ENCODE measurements at places on chromosomes 1 and 21. TPM values are rescaled to one million over a fixed set of nuclear protein-coding genes. Genes with fewer than 3 reads are reported as not detected.

Gene OXCT2
- 0.95 TPM for total RNA-seq

Gene SYTL1
- 48.5 TPM for total RNA-seq

Gene FHAD1
- 1.7 TPM for total RNA-seq

Gene CD58
- total RNA-seq: 24.2 TPM

Gene CGN
- 91.9 TPM for total RNA-seq

Gene SLC45A1
- total RNA-seq: 5.0 TPM

Gene AMPD1
- total RNA-seq: not detected

Gene SIM2
- total RNA-seq: 0.14 TPM

DNA sequence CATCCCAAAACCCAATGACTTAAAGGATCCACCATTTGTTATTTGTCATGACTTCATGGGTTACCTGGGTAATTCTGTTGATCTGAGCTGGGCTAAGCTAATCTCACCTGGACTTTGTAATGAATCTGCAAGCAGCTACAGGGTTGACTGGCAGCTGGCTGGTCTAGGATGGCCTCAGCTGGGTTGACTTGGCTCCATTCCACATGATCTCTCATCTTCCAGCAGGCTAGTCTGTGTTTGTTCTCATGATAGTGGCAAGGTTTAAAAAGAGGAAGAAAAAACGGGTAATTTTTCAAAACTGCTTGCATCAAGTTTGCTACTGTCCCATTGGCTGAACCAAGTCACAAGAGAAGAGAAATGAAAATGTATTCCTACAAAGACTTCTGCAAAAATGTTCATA, 24.8 kb upstream of the ZMYM4 start:
- DNase-seq: peak; percentile 68

DNA sequence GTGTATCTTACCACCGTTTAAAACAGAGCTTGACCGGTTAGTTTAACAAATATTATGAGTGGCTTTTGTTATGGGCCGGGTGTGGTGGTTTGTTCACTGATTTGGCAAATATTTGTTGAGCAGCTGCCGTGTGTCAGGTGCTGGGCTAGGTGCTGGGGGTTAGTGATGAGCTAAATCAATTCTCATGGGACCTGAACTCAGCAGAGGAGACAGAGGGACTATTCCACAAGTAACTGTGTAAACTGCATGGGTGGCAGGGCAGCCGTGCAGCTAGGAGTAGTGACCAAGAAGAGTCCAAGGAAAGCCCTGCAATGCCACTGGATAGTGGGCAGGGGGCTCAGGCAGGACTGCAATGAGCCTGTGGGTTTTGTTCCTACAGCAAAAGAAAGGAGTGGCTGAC, 11.2 kb upstream of the C2CD2 start:
- no peak for DNase-seq

GRCh38 chr1:223886516-223886921, 40.8 kb upstream of the TP53BP2 start:
- peak; percentile 60 for DNase-seq

DNA sequence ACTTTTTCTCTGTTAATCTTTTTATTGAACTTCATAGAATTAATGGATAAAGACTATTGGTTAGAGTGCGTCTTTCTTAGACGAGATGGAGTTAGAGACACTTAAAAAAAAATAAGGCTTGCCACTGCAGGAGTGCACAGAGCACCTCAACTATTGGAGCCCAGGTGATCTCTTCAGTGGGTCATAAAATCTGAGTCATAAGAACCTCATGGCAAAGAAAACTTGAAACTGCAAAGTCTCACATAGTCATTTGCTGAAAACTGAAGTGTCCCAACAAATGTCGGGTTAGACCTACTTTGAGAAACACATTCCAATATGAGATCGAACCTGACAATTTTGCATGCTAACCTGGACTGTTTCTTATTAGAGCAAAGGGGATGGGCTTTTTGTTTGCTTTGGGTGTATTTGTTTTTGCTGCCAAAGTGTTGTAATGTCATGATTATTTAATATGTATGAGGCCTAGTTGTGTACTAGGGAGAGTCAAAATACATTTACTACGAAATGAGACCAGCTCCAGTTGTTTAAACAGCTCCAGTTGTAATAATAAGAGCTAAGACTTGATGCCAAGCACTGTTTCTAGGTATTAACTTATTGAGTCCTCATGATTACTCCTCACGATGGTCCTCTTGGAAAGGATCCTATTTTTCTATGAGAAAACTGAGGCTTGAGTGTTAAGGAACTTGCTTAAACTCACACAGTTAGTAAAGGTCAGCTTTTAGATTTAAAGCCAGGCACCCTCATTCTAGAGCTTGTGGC, 65.1 kb downstream of the DDR2 start:
- no peak for DNase-seq

- no peak for DNase-seq
Observed at GRCh38 chr21:32525282-32525681, 60.0 kb downstream of the TCP10L start.

GRCh38 chr1:185860859-185861258, 126.7 kb downstream of the HMCN1 start:
- no peak for DNase-seq

DNA sequence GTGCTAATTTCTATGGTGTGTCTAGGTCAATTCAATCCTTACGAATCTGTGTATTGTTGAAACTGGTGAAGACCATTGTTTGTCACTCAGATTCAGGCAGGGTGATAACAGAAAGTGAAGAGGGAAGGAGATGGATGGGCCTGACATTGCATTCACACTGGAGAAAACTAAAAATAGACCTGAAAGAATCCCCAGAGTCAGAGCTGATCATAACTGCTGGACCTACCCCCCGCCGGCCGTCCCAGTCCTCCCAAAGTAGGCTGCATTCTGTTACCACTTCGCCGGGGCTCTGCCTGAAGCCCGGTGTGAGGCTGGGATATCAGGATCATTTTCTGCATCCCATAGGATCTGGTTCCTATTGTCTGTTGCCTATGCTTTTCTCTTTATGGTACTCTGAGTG, 121.1 kb downstream of the NUF2 start:
- DNase-seq: no peak

- DNase-seq: no peak
Observed at GRCh38 chr1:156494309-156494895, 6.2 kb downstream of the MEF2D start.

DNA sequence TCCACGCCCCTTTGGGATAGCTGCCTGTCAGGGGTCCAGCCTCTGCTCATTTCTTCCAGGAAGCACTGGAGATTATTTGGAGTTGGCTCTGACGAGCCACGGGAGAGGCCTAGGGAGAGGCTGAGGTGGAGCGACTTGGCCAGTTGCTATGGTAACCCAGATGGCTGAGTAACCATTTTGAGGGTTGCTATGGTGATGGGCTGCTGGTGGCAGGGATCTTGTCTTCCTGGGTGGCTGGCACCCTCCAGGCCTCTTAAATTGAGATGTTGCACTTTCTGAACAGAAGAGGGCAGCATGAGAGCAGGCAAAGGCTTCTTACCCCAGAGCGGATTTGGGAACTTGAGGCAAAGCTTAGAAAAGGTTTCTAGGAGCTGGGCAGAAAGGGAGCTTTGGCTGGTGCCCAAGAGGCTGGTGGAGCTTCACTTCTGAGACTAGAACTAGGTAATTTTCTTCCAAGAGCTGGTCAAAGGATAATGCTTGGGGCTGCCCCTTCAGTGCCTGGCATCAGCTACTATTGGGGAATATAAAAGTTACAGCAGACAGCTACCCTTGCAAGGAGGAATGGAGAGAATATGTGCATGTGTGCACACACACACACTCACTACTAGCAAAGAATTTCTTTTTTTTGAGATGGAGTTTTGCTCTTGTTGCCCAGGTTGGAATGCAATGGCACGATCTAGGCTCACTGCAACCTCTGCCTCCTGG, 72.5 kb downstream of the NDUFS5 start:
- peak; percentile 57 for DNase-seq

- DNase-seq: no peak
Observed at GRCh38 chr1:156914440-156914856, 6.0 kb upstream of the LRRC71 start.

DNA sequence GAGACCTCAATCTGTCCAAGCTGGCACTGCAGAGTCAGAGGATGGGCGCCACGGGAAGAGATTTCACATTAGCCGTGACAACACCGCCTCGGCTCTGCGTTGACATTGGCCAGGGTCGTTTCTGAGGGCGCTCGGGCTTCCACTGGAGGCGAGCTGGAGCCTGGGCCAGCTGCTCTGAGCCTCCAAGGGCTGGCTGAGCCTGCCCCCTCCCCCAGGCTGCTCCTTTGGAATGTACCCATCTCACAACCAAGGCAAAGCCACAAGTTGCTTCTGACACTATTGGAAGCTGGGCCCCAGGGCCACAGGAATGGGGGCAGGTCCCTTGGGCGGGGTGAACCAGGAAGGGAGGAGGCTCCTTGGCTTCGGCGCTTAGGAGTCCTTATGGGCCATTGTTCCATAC, 12.7 kb downstream of the GPR3 start:
- DNase-seq: peak; percentile 39

GRCh38 chr1:164628772-164629171, 69.8 kb downstream of the PBX1 start:
- DNase-seq: no peak

- no peak for DNase-seq
Observed at GRCh38 chr1:113405573-113405972, 15.3 kb downstream of the MAGI3 start.

DNA sequence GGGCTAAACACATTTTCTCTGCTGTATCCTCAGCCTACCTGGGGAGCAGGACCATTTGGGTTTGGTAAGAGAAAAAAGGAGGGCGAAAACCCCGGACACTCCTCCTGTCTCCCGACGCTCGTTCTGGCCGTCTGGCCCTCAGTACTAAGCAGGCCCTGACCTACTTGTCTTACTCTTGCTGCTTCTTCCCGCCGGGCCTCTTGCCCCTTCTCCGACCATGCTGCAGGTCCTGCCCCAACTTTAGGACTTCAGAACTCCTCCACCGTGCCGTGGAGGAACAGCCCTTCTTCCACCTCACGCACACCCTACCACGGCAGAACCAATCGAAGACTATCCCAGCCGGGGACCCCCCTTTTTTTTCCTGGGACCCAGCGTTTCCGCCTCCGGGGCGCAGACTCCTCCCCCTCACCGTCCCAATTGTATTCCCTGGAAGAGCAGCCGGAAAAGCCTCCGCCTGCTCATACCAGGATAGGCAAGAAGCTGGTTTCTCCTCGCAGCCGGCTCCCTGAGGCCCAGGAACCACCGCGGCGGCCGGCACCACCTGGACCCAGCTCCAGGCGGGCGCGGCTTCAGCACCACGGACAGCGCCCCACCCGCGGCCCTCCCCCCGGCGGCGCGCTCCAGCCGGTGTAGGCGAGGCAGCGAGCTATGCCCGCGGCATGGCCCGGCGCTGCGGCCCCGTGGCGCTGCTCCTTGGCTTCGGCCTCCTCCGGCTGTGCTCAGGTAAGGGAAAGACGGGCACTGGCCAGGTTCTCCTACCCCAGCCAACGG, at the start of gene CHRNB2:
Gene CHRNB2 (plus strand): TSS at position 393 of the 771 bp plus-strand sequence. CDS start 267 bp downstream, at position 660.
- peak; percentile 70 for DNase-seq

DNA sequence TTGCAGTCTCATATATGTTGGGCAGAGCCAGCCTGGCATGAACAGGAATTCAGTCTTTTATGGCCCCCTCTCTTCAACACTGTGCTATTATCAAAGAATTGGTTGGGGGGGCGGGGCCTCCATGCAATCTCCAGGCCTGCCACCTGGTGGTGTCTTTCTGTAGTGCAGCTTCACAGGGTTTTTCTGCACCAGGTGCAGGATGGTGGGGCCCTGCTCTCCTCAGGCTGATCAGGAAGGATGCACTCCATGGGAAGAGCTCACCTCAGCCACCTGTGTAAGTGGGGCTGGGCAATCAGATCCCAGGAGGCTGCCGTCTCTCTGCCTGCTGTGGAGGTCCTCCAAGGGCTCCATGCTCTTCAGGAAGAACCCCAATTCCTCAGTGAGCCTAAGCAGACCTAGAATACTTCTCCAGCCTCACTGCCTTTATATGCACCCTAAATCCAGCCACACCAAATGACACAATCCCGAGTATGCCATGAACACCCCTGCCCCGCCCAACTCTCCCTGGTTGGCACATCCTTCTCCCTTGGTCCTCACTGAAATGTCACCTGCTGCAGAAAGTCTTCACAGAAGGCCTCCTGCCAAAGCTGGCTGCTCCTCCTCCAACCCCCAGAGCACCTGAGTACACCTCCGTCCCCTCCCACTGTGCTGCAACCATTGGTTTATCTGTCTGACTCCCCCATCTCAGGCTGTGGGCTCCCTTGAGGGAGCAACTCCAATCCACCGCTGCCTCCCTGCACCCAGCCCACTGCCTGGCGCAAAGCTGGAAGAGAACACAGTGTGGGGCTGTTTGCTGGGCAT, 16.5 kb downstream of the STK40 start:
- peak; percentile 81 for DNase-seq

GRCh38 chr1:119453021-119453420, 38.1 kb downstream of the HSD3B2 start:
- DNase-seq: no peak

DNA sequence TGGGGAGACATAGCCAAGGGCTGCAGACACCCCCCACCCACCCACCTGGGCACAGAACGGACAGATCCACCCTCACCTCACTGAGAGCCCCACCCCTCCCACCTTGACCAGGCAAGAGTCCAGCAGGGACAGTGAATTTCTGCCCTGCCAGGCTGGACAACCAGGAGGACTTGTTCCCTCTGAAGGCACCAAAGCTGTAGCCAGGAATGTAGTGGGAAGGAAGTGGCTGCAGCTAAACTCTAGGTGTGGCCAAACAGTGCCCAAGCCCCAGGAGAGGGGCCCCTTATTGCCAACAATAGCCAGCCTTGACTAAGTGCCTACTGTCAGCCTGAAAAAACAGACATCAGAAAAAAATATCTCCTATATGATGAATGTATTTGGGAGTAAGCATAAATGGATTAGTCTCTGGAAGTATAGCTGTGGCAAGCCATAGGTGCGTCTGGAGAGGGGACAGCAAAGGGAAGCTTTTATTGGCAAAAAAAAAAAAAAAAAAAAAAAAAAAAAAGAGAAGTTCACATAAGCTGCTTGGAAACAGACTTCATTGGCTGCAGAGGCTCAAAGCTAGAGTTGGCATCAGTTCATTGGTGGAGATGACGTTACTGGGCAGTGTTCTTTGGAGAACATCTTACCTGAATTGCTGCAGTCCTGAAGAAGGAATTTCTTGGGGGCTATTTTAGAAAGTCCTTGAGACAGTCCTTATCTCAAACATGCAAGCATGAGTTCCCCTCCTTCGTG, 64.1 kb upstream of the TMEM51 start:
- peak; percentile 19 for DNase-seq

- DNase-seq: no peak
Observed at GRCh38 chr1:151655371-151655770, 43.5 kb downstream of the SNX27 start.

DNA sequence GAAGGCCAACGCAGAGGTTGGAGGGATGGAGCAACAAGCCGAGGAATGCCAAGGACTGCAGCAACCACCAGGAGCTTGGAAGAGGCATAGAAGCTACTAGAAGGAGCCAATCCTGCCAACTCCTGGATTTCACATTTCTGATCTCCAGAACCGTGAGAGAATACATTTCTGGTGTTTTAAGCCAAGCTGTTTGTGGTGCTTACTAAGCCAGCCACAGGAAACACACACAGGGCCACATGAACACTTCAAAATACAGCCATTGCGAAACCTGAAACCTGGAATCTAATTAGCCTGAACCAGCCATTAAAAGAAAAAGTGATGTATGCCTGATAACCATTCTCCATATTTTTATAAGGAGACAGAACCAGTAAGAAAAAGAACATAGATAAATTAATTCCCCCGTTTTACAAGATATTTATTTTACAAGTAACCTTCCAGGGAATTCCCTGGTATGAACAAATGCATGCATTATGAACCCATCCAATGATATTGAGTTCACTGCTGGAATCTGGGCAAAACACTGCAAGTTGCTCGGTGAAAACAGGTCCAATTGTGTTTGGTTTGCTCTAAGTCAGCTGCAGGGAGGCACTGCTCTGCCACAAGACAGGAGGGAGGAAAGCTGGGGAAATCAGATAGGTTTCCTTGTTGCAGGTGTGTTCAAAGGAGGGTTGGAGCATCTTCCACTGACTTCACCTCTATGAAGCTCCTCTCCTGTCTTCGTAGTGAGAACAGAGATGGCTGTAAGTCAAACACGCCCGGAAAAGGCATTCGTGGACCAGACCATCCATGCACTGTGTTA, 70.2 kb downstream of the ETS2 start:
- no peak for DNase-seq

Data from mucosa of gallbladder (tissue), 1 donor.